ENCODE measurements at places on chromosomes 6 and 20. TPM values are rescaled to one million over a fixed set of nuclear protein-coding genes. Genes with fewer than 3 reads are reported as not detected.

DNAAF9 gene
- polyA plus RNA-seq, result 0.97 TPM

NFATC2 gene
- 17.4 TPM for polyA plus RNA-seq

MATN4 gene
- not detected for polyA plus RNA-seq

MDC1 gene
- 4.6 TPM for polyA plus RNA-seq

NNAT gene
- polyA plus RNA-seq, result not detected

NHLRC1 gene
- polyA plus RNA-seq, result 0.40 TPM

KIF6 gene
- not detected for polyA plus RNA-seq

ZDHHC14 gene
- polyA plus RNA-seq, result 13.5 TPM

VSX1 gene
- polyA plus RNA-seq, result not detected
